H4 (cell line): ENCODE measurements at places on chromosomes 11 and 22. TPM values are rescaled to one million over a fixed set of nuclear protein-coding genes. Genes with fewer than 3 reads are reported as not detected.

The SGSM1 gene
- total RNA-seq, result 0.23 TPM in 1 of 2 replicates, not detected in the other

The PRR5L gene
- 38.2 and 75.8 TPM in 2 replicates for total RNA-seq

The CHST1 gene
- 0.95 and 2.0 TPM in 2 replicates for total RNA-seq

The FAM227A gene
- 0.23 and 0.33 TPM in 2 replicates for total RNA-seq

DNA sequence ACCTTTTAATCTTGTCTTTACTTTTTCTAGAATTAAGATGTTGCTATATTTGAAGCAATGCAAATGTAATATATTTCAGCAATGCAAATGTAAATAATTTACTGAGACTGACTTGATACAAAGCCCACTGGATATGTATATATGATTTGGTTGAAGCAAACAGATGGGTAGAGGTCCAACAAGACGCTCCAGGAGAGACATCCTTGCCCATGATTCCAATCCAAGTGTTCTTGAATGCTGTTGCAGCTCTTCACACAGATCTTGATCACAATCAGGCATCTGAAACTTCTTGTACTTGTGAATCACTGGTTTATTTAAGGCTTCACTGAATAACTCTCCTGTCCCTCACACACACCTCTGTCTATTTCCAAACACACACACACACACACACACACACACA is 507.0 kb downstream of the LRRC4C start:
- DNase-seq, result no peak

GRCh38 chr11:105719073-105719822 is 109.4 kb downstream of the GRIA4 start:
- peak; percentile 87 for DNase-seq

DNA sequence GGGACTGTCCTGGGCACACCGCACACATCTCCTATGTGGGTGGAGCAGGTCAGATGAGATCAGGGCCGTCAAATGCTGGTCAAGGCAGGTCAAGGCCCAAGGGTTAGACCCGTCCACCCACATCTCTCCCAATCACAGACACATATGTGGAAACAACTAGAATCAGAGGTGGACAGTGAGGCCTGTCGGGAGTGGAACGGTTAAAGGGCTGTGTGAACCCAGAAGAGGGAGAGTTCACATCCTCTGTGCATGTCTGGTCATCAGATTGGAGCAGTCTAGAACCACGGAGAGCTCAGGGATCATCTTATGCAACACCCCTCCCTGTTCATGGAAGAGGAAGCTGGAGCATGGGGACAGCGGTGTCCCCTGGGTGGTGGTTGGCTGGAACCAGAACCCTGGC is 5.9 kb downstream of the ARL2 start:
- DNase-seq, result no peak

GRCh38 chr11:121321614-121322243 is 29.2 kb downstream of the SC5D start:
- peak; percentile 12 for DNase-seq

GRCh38 chr11:65476632-65477148 is 22.2 kb upstream of the MALAT1 start:
- DNase-seq, result no peak

- DNase-seq, result no peak
These were observed 28.1 kb upstream of the CREB3L1 start for GRCh38 chr11:46249103-46249937.

DNA sequence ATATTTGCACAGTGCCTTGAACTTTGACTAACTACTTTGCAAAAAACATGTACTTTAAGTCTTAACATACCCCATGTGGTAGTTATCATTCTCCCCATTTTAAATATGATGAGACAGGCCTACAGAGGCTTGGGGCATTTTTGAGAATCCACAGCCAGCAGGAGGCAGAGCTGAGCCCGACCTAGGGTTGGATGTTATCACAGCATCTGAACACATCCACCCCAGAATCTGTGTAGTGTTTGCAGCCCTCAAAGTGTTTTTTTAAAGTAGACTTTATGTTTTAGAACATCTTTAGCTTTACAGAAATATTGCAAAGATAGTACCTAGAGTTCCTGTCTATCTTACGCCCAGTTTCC is 17.6 kb downstream of the OTOG start:
- no peak for DNase-seq

GRCh38 chr11:17258670-17259069 is 17.9 kb upstream of the NUCB2 start:
- DNase-seq, result no peak

DNA sequence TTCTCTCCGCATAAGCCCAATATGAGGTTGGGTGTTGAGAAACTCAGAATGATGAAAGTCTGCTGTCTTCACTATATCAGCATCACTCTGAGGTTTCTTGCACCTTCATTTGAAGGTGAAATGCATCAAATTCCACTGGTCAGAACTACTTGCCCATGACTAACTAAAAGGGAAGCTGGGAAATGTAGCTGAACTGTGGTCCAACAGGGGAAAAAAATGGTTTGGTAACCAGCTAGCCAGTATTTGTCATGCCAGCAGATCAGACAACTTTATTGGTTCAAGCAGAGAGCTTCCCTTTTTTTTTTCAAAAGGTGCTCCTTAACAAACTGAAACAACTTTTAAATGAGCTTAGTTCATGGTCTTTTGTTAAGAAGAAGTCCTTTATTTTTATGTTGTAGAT is 14.2 kb upstream of the PIK3C2A start:
- DNase-seq, result no peak
